ENCODE measurements at places on chromosomes 1 and 21.

DNA sequence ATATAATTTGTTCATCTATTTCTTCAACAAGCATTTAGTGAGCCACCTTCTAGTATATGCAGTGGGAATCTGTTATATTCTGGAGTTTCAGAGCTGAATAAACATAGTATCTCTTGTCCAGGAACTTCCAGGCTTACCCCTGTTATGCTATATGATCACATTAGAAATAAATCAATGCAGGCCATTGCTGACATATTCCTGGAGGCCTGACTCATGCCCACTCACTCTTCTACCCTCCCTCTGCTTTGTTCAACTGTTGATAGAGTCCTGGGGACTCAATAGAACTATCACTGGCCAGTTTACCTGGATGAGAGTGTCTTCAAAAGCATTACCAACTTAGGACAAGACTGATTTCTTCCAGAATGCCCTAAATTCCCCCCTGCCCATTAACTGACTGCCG lies 29.3 kb upstream of the SRSF10 start:
- no peak for DNase-seq

DNA sequence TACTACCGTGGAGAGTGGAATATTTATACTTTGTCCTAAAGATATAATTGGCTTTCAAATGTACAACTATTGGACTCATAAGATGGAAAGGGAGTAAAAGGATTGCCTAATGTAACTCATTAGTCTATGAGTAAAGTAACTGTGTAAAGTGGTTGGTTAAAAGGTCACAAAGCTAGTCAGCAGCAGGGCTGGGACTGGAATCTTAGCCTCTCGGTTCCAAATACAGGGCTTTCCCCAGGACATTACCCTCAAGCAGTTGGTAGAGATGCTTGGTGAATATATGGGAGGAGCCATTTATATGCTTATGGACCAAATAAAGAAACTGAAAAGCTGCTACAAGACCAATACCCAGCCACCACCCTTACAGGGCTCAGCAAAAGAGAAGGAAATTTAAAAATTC lies 283.7 kb downstream of the HLX start:
- DNase-seq, result no peak

DNA sequence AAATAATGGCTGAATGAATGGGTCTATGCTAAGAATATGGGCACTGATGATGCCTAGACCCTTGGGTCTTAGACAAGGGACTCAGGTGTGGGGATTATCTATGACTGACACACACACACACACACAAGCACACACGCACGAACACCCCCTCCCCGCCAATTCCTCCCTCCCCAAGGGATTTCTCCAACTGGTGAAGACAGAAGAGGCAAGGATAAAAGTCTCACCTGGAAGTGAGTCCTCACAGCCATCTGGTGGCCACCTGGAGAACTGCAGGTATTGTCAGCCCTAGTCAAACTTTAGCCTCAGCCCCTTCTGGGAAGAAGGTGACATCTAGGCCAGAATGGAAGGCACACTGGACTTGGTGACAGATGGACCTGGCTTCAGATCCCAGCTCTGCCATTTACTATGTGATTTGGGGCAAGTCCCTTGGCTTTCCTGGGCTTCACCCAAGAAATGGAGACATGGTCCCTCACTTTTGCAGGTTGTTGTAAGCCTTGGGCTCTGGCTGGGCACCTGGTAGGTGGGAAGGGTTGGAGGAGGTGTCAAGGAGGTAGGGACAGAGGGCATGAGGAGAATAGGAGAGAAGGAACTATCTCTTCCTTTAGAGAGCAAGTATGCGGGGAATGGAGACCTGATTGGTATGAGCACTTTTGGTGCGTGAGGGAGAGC lies 4.0 kb upstream of the GPR3 start:
- DNase-seq, result no peak

DNA sequence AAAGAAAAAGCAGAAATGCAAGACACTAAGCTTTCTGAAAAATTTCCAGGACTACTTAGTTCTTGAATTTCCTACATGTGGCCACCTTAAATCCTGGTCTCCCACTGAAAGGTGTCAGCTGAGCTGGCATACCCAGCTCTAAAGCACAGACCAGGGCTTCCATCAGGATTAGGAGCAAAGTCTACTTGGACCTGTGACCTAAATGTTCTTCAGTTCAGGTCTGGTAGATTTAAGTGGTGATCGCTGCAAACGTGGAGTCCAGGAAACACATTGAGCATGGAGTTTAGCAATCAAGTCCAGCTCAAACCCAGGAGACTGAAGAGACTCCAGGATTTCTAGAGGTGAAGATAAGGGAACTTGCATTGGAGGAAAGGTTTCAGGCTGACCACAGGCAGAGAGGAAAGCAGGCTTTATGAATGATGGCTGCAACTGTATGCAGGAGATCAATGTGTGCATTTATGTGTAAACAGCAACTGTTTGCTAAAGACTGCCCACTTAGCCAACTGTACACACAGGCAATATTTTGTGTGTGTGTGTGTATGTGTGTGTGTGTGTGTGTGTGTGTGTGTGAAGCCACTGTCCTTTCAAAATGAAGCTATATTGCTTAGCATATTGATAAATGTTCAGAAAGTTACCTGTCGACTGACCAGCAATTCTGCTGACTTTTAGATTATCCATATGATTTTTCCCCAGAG lies 75.2 kb downstream of the LMX1A start:
- no peak for DNase-seq

GRCh38 chr1:50126927-50127715 lies 18.4 kb downstream of the ELAVL4 start:
- no peak for DNase-seq

DNA sequence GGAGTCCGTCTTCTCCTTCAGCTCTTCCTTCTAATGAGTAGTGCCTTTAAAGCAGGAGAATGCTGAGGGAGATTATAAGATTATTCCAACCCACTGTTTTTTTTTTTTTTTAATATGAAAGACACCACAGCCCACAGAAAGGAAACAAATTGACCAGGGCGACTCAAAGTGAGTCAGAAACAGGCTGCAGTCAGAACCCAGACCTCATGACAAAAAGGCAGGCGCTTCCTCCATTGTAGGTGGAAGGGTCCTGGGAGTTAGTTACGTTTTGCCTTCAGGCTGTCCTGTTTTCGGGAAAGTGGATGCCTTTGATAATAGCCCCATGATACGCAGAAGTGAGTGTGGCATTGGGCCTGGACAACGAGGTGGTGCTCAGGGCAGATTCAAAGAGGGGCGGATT lies 21.0 kb downstream of the PLXNA2 start:
- DNase-seq, result no peak

- no peak for DNase-seq
Measured at GRCh38 chr1:104463126-104463697, 713.5 kb downstream of the AMY1C start.

DNA sequence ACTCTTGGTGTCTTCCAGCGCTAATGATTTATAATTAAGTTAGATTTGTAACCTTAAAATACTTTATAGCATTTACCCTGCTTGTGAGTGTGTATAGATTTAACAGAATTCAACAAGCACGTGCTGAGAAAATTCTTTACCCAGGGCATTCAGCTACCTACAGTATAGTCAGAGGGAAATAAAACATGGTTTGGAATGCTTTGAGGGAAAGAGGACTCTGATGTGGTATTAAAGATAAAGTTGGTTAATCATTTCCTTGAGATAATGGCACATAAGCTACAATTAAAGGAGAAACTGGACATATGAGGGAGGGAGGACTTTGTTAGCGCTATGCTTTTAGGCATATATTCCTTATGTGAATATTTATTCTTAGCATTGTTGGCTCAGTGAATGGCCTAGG lies 26.4 kb upstream of the IL12RB2 start:
- DNase-seq, result no peak

DNA sequence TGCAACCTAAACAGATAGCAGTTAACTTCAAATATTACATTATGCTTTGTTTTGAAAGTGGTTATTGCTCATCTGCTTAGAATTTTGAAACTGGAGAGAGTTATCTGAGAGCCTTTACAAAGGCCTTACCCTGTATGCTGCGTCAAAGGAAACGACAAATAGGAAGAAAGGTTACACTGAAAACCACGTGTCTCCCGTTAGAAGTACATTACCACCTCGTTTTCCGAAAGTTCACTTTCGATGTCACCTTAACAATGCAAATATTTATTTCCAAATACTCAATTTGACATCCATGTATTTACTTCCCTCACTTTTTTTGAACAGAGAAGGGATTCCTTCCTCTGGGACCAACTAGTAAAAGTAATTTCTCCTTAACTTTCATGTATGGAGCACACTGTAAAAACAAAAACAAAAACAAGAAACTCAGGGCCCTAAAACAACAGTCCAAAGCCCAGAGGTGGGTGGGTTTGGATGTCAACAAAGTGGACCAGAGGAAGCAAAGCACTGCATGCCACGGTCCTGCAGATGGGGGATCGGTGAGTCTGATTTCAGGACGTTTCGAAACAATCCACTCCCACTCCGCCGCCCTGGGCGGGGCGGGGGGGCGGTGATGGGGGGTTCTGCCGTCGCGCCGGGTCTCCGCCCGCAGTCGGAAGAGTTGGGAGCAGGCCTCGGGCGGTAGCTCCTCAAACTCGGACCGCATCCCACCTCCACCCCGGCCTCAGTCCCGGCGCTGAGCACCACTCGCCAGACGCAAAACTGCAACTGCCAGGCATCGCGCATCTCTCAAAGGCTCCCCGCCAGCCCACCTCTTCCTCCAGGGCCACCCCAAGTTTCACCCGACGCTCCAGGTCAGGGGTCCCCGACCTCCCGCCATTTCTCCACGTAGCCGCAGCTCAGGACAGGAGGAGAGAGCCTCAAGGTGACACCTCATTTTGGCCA lies 841 bp downstream of the ADSS2 start:
- peak; percentile 63 for DNase-seq

DNA sequence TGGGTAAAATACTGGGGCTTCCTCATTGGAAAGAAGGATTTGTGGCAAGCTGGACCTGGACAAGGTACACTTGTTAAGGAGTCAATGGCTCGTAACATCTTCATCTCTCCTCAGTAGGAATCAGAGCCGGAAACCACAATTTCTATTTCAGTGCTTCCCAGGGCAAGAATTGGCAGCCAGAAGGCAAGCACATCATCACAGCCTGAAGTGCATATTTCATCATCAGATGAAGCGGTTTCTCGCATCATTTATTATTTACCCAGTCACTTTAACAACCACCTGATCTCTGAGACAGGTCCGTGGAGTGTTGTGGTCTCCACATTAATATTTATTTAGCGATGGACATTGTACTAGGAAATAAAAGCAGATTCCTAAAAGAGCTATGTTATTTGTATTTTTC lies 55.0 kb downstream of the KCNJ15 start:
- DNase-seq, result no peak

GRCh38 chr21:43631411-43632107 lies 27.7 kb downstream of the HSF2BP start:
- DNase-seq, result no peak

- DNase-seq, result no peak
Measured at GRCh38 chr1:71210718-71211117, 129.9 kb upstream of the ZRANB2 start.

DNA sequence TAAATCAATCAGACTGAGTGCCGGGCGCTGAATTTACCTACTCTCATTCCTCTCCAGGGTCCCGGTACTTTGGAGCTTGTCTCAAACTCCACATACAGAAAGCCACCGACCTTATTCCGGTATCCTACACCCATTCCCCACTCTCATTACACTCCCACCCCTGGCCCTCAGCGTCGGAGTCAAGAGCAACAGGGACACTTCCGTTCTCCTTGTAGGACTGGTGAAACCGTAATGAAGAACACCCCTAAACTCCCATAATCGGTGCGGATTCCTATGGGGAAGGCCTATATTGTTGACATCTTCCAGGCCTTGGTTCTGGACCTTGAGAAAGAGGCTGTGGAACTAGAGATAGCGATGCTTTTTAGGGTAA lies 798 bp downstream of the ZBED6 start:
- DNase-seq, result no peak

DNA sequence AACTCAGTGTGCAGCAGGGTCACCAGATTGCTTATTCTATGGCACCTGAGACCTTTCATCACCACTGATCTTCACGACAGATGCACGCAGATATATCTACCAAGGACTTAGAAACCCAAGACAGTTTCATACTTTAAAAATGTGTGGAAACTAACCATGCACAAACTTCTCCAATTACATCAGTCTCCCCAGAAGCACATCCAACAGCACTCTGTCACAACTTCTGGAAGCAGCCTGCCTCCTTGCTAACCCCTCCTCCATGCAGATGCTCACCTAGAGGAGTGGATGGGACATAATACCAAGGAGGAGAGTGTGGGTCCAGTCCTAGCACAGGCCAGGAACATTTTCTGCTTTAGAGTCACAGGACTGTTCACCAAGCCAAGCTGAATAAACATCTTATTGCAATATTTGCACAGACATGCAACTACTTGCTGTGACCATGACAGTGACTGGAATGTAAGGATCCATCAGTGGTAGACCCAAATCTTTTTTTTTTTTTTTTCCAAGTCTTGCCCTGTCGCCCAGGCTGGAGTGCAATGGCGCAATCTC lies 69.4 kb downstream of the HIVEP3 start:
- no peak for DNase-seq

- DNase-seq, result no peak
Measured at GRCh38 chr1:162498496-162498810, 835 bp downstream of the UHMK1 start.

DNA sequence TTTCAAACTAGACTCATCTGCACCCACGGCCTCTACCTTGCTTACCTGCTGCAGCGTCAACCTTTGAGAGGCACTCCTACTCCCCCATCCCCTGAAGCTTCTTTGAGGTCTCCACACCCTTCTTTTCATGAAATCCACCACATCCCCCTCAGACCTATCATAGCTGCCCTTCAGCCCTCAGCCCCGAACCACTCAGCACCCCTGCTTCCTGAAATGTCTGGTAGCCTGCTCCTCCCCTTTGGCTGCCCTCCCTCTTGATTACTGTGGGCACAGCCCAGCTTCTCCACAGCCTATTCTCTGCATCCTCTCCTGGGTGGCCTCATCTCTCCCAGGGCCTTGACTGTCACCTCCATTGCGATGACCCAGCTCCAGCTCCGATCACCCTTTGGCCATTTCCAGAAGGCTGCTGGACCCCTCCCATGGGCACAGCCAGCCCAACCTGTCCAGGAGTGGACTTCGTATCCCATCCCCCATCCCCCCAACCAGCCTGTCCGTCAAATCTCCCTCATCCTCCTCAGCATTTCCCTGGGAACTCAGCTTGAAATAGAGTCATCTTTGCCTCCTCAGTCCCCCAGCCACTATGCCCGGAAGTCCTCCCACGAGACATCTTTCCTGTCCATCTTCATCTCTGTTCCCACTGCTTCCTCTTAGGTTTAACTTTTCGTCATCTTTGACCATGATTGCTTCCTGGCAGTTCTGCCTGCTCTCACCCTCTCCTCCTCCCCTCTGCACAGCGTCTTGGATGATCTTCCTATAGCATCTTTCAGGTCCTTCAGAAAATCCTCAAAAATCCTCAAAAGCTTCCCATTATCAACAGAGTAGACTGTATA lies 6.1 kb upstream of the ADORA1 start:
- no peak for DNase-seq

All from hippocampal formation (tissue), 2 donors.